ENCODE measurements at places on chromosomes 3 and 15.

GRCh38 chr3:16928386-16929132 is 43.8 kb downstream of the PLCL2 start:
- DNase-seq, result no peak

DNA sequence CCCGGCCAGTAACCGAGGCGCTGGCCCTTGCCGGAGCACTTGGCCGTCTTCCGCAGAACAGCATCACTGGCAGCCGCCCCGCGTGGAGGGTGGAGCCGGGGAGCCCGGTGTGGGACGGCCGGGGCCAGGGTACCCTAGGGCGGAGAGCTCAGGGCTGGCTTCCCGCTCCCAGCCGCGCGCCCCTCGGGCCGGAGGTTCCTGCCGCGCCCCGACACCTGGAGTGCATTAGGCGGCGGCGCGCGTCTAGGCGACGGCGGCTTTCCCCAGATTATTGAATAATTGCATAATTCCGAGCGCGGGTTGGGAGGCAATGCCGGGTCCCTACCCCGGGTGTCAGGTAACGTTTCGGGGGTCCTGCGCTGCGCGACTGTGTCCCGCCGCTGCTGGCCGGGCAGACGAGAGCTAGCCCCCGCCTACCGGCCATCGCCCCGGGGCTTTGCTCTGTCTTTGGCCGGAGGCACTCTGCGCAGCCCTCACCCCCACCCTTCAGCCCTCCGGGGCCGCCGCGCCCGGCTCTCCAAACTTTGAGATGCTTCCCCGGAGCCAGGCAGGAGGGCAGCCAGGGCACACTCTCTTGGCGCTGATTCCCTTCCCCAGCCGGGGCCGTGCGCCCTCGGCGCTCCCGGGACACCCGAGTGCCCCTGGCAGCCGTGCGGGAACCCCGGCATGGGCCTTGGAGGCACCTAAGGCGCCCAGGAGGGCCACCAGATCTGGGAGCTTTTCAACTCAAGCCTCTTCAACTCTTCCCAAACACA is 749 bp downstream of the ITGA11 start:
- no peak for DNase-seq

DNA sequence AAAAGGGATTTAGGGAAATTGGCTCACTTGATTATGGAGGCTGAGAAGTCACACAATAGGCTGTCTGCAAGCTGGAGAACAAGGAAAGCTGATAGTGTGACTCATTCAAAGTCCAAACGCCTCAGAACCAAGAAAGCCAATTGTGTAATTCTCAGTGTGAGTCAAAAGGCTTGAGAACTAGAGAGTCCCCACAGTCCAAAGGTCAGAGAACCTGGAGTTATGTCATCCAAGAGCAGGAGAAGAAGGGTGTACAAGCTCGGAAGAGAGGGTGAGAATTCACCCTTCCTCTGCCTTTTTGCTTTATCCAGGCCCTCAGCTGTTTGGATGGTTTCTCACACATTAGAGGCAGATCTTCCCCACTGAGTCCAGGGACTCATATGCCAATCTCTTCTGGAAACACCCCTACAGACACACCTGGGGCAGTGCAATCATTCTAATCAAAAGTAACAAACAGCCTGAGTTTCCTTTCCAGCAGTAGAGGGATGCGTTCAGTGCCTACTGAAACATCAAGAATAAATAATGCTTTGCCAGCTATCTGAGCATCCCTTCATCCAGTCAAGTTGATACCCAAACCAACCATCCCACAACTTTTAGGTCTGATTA is 271.5 kb downstream of the SATB1 start:
- peak; percentile 66 for DNase-seq

DNA sequence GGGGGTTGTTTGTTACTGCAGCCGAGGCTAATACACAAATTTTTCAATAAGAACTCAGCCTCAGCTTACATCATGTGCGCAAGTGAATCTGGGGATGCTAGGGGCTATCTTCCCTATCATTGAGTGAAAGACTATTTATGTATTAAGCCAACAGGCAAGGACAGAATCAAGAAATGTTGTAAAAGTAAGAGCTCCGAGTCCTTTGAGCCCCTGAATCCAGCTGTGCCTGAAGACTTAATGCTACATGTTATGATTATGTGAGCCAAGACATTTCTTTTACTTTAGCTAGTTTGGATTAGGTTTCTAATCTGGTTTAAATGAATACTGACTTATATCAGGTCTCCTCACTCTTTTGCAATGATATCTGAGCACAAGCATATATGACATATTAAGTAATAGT is 782.9 kb upstream of the CFAP20DC start:
- DNase-seq, result no peak

DNA sequence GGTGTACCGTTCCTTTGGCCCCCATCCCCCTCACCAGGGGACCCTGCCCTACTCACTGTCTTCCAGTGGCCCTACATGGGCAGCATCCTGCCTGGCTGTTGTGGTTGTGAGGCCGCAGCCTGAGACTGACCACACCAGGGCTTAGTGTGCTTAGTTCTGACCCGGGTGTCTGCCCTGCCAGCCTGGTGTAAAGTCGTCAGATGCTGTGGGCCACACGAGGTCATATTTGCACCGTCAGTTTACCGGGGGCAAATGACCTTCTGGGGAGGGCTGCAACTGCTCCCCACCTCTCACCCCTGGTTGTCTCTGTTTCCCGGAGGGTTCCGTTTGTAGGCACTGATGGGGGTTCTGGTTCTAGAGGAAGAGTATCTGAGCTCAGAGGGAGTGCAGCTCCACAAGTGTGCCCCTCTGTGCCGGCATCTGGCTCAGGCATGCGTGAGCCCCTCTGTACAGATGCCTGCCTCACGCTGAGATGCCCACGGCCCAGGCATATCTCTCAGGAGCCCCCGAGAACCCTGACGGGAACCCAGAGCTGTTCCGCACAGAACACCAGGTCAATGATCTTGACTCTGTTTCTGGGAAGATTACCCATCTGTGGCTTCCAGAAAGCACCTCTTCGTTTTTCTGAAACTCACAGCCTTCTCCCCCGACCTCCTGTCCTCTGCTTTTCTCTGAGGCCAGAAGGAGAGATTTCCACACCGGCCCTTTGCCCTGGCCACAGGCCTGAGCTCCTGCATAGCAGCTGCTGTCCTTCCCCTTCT is 19.2 kb downstream of the KLF13 start:
- no peak for DNase-seq

DNA sequence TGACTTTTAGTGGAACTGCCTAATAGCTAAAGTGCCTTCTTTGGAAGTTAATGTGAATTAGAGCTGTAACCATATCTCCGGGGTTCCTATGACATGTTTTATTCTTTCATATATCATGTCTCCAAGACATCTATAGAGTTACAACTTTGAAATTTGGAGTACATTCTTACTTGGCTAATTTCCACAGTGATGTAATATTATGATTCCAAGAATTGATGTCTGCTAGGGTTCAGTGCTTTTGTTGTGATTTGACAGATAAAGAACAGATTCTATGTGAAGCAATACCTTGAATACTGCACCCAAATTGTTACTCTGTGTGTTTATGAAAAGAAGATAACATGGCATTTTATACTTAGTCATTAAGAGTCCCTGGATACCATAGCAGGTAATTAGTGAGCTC is 934.3 kb downstream of the NTRK3 start:
- no peak for DNase-seq

- peak; percentile 83 for DNase-seq
Measured at GRCh38 chr15:87287156-87287555, 969.4 kb downstream of the NTRK3 start.

GRCh38 chr3:26205475-26205874 is 415.6 kb downstream of the OXSM start:
- no peak for DNase-seq

DNA sequence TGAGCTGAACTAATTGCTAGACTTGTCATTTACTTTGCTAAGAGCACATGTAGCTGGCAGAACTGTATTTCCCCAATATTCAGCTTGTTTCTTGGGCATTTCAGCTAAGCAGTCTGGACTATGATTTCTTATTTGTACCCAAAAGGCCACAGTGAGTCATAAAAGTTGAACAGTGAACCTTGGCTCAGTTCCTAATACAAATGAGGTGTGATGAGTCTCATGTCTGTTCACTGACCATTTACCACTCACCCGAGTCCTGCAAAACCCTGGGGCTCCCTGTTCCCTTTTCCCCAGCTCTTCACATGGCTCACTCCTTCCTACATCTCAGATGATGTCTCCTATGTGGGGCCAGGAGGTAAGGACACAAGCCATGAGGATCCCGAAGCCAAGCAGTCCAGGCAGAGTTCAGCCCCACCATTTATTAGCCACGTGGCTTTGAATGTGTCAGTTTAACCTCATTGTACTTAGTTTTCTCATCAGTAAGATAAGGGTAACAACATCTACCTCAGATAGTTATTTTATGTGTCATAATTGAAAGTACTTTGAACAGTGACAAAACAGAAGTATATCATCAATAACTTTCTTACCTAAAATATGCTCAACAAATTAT is 239.3 kb downstream of the IL5RA start:
- no peak for DNase-seq

GRCh38 chr3:43583481-43583880 is 38.3 kb downstream of the ANO10 start:
- no peak for DNase-seq

All from astrocyte of the spinal cord (primary cell).